Mesendoderm (in vitro differentiated cells): ENCODE measurements at places on chromosomes 6 and 20.

- DNase-seq = no peak
Measured at GRCh38 chr6:24079076-24079475, 46.9 kb upstream of the NRSN1 start.

DNA sequence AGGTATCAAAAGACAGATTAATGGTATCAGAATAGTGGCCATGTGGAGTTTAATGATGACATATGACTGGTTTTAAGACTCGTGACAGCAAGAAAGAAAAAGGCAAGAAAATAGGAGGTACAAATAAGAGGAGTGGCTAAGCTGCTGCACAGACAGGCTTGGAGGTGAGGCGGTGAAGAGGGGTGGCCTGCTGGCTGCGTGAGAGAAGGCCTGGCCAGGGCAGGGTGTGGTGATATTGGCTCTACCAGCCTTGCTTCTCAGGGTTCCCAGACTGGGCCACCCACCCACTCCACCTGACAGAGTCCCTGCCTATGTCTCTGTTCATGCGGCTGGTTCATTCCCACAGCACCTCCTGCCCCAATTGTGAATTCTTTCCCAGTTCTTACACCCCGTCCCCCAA, 106.7 kb downstream of the FOXC1 start:
- DNase-seq = no peak

DNA sequence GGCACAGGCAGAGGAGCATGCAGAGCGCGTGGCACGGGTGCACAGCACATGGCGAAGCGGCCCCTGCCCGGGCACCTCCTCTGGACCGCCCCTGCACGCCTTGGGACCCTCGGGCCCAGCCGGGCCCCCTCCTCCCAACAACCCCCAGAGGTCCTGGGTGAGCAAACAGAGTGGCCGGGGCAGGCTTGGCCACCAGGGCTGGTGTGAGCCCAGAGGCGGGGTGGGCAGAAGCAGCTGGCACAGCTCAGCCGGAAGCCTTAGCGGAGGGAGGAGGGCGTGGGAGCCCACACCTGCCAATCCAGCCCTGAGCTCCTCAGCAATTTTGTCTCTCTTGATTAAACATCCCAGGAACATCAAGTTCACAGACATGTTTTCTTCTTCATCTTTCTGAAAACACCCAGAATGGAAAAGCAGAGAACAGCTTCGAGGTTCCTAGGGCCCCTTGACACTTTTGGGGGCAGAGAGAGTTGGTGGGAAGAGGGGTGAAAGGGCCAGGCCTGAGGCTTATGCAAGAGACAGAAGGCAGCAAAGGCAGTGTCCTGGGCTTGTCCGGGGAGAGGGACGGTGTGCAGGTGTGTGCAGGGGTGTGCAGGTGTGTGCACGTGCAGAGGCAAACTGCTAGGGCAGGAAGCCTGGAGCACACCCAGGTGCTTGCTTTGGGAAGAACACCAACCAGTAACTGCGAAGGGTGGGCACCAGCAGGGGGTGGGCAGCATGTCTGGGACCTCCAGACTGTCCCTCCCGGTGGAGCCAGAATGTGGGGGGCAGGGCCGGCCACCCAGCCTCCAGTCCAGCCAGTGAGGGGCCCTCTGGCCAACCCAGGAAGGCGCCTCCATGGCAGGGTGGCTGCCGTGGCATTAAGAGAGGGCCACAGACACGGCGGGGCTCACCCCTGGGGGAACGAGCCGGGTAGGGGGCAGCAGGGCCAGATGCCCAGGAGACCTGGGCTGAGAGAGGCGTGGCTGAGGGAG, 4.8 kb downstream of the HRH3 start:
- DNase-seq = no peak

- DNase-seq = no peak
Measured at GRCh38 chr6:1291381-1291780, 20.5 kb upstream of the FOXQ1 start.

DNA sequence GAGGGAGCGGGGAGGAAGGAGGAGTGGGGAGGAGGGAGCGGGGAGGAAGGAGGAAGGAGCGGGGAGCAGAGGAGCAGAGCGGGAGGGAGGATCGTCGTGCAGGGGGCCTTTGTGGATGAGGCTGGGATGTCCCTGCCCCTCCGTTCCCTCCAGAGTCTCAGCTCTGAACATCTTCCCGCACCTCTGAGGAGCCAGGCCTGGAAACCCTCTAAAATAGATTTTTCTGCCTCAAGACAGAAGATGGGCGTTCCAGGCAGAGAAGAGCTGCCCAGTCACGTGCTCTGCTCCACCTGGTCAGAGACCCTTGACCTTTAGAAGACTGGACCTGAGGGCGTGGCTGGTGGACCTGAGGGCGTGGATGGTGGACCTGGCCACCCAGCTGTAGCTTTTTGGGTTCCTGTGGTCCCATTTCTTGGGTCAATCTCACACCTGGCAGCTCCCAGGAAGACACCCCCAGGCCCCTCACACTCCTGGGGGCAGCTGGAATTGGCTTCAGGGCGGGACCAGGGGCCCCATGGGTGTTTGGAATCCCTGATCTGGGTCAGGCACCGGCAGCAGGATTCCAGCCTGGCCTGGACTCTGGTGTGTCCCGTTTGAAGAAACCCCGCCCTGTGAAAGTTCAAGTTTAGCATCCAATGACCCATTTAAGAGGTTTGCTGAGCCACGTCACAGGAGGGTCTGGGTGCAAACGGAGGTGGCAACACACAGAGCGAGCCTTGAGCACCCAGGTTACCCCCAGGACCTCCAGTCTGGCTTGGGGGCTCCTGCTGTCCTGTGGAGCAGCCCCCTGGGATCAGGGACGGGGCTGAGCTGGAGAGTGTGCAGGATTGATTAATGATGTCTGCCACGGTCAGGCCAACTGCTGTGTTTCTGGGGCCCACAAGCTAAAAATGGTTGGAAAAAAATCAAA, 96.9 kb upstream of the BHLHE23 start:
- DNase-seq = peak; percentile 37

- no peak for DNase-seq
Measured at GRCh38 chr6:148128014-148128730, 214.5 kb upstream of the SASH1 start.

DNA sequence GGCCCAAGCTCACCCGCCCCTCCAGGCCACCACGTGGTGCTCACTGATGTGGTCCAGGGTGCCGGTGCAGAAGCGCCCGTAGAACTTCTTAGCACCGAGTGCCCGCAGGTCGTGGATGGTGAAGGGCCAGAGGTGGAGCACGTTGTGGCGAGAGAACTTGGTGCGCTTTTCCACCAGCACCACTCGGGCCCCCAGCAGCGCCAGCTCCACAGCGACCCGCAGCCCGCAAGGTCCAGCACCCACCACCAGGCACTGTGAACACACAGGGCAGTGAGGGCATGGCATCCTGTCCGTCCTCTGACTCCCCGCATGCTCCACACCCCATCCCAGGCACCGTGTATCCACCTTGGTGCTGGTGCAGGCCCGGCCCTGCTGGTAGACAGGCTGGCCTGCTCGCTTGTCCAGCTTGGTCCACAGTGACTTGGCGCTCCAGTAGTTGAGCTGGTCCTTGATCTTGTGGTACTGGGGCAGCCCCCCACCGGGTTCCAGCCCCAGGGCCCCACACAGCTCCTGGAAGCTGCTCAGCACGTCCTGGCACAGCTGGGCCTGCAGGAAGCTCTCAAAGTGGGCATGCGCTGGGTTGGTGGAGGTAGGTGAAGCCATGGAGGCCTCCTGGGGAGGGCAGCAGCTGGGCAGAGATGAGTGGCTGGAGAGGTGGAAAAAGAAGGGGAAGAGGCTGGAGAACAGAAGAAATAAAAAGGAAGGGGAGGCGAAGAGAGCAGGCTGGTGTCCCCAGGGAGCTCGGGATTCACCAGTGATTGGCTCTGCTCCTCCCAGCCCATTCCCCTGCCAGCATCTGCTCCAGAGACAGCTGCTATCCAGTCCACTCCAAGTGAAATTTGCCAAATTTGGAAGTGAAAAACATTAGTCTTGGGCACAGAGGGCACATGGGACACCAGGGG, 1.7 kb downstream of the MICAL1 start:
- DNase-seq = no peak
